ENCODE measurements at places on chromosomes 5 and 9. TPM values are rescaled to one million over a fixed set of nuclear protein-coding genes. Genes with fewer than 3 reads are reported as not detected.

- no peak overlapping the region for H3K27ac ChIP-seq
- no peaks in the 10 kb centered on the region for H3K27me3 ChIP-seq
- no peaks in the 10 kb centered on the region for H3K4me1 ChIP-seq
- no peak overlapping the region for H3K4me3 ChIP-seq
- H3K36me3 ChIP-seq = no peaks in the 10 kb centered on the region
Measured at GRCh38 chr5:11918463-11919045, 14.3 kb upstream of the CTNND2 start.

DNA sequence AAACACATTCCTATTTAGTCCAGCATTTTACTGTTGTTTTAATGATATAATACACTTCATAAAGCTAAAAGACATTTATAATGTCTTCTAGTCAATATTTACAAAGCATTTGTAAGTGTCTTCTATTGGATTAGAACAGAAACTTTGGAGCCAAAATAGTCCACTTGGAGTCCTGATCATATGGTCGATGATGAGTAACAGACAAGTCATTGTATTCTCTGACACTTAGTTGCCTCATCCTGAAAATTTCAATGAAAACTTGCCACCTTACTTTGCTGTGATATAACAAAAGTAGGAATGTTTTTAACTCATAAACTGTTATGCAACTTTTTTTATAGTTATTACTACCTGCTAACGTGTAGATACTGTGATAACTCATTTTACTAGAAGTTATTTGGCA lies 132.5 kb downstream of the GABRB2 start:
- no peaks in the 10 kb centered on the region for H3K27me3 ChIP-seq
- H3K27ac ChIP-seq = no peak overlapping the region
- no peak for DNase-seq
- no peak overlapping the region for H3K4me3 ChIP-seq
- no peaks in the 10 kb centered on the region for H3K4me1 ChIP-seq

- no peak overlapping the region for H3K27ac ChIP-seq
- no peaks in the 10 kb centered on the region for H3K27me3 ChIP-seq
- H3K36me3 ChIP-seq = peaks cover 19% of the 10 kb centered on the region
- H3K4me1 ChIP-seq = peaks cover 29% of the 10 kb centered on the region
- H3K4me3 ChIP-seq = no peak overlapping the region
Measured at GRCh38 chr9:113991714-113992113, 86.4 kb downstream of the AMBP start.

- peak; percentile 52 for DNase-seq
- no peaks in the 10 kb centered on the region for H3K36me3 ChIP-seq
- no peak overlapping the region for H3K4me3 ChIP-seq
- H3K4me1 ChIP-seq = no peaks in the 10 kb centered on the region
- no peak overlapping the region for H3K27ac ChIP-seq
- H3K27me3 ChIP-seq = no peaks in the 10 kb centered on the region
Measured at GRCh38 chr5:150544611-150545219, 36.8 kb downstream of the NDST1 start.

- H3K4me3 ChIP-seq = peak overlapping the region; percentile 1
- peaks cover 8% of the 10 kb centered on the region for H3K27me3 ChIP-seq
- H3K36me3 ChIP-seq = no peaks in the 10 kb centered on the region
- no peak overlapping the region for H3K27ac ChIP-seq
Measured at GRCh38 chr5:146185161-146185560, 2.7 kb upstream of the LARS1 start.

GRCh38 chr5:173642191-173642816 lies 25.9 kb upstream of the BOD1 start:
- H3K27ac ChIP-seq = no peak overlapping the region
- H3K27me3 ChIP-seq = peaks cover 5% of the 10 kb centered on the region
- no peaks in the 10 kb centered on the region for H3K4me1 ChIP-seq
- H3K36me3 ChIP-seq = no peaks in the 10 kb centered on the region
- no peak for DNase-seq
- H3K4me3 ChIP-seq = no peak overlapping the region

GRCh38 chr9:122857815-122858214 lies 29.4 kb upstream of the PDCL start:
- H3K4me3 ChIP-seq = no peak overlapping the region
- H3K27me3 ChIP-seq = no peaks in the 10 kb centered on the region
- H3K36me3 ChIP-seq = peaks cover 34% of the 10 kb centered on the region
- DNase-seq = no peak

DNA sequence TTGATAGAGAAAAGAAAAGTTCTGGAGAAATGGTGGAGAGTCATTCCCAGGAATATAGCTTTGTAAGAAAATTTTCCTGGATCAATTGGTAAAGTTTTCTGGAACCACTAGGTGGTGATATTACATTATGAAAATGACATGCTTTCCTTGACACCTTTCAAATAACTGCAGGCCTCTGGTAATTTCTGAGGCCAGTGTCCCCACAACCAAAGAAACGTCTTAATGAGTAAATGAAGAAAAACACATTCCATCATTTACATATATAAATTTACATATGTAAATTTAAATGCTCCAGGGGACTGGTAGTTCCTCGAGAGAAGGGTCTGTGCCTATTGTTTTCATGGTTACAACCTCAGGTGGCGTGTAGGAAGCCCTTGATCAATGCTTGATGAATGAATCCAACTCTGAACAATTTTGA lies 17.2 kb upstream of the RGS3 start:
- H3K36me3 ChIP-seq = no peaks in the 10 kb centered on the region
- DNase-seq = peak; percentile 49
- H3K27ac ChIP-seq = no peak overlapping the region
- no peaks in the 10 kb centered on the region for H3K27me3 ChIP-seq
- H3K4me1 ChIP-seq = peaks cover 7% of the 10 kb centered on the region
- H3K4me3 ChIP-seq = no peak overlapping the region

GRCh38 chr5:17157916-17158529 lies 59.4 kb upstream of the BASP1 start:
- peaks cover 2% of the 10 kb centered on the region for H3K27me3 ChIP-seq
- DNase-seq = no peak
- H3K4me3 ChIP-seq = no peak overlapping the region
- H3K27ac ChIP-seq = no peak overlapping the region
- H3K4me1 ChIP-seq = no peaks in the 10 kb centered on the region

DNA sequence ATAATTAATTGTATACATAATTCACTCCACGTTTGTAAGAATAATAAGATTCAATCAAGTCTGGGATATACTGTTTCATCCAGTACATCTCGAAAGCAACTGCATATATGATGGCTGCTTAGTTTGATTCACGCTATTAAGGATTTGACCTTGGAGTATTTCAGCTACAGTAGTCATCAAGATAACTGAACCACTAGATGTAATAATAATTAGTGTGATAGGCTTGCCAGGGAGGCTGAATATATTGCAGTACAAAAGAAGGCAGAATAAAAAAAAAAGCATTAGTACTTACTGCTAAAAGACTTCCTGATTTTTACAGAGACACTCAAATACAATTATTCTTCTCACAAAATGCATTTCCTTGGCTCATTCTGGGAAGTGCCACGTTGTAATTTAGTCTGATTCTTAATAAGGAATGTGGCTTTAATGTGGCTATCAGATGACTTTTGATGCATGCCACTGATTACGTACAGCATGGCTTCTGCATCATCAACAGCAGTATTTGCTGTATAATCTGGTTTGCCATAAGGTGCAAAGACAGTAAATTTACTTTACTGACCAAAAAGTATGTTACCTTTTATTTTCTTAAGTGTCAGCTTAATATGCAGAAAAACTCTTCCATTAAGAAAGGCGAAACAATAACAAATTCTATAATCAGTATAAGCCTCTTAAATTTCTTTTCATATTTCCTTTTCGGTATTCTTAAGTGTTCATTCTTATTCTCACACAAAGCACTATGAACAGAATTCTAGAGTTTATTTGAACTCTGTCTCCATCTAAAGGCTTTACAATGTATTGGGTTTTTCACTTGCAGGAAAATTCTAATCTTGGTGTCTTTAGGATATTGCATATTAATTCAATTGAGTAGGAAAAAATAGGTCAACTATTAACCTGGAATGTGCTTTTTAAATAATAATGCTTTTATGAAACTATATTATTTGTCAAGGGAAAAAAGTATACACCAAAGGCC lies 166.4 kb downstream of the SLF1 start:
- H3K27me3 ChIP-seq = no peaks in the 10 kb centered on the region
- no peaks in the 10 kb centered on the region for H3K36me3 ChIP-seq
- no peak overlapping the region for H3K27ac ChIP-seq

- no peaks in the 10 kb centered on the region for H3K36me3 ChIP-seq
- peaks cover 13% of the 10 kb centered on the region for H3K27me3 ChIP-seq
- no peak overlapping the region for H3K27ac ChIP-seq
- H3K4me1 ChIP-seq = no peaks in the 10 kb centered on the region
- H3K4me3 ChIP-seq = no peak overlapping the region
Measured at GRCh38 chr5:180332051-180332517, 21.1 kb downstream of the GFPT2 start.

- H3K4me3 ChIP-seq = no peak overlapping the region
- no peak overlapping the region for H3K27ac ChIP-seq
Measured at GRCh38 chr5:175741556-175741955, 83.7 kb downstream of the HRH2 start.

DNA sequence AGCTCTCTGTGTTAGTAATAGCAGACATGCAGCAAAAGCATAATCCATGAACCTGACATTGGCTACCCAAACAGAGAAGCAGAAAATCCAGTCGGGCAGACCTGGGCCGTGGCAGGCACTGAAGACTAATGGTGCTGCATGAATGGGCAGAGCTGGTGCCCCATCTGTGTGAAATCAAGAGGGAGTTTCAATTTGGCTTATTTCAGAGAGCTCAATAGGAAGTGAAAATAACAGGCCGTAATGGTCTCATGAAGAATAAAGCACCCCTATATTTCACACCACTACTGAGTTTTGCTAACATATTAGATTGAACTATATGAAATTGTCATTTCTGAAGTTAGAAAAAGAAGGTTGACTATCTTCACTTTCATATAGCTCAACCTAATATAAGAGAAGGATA lies 149.7 kb downstream of the ENC1 start:
- H3K4me3 ChIP-seq = no peak overlapping the region

DNA sequence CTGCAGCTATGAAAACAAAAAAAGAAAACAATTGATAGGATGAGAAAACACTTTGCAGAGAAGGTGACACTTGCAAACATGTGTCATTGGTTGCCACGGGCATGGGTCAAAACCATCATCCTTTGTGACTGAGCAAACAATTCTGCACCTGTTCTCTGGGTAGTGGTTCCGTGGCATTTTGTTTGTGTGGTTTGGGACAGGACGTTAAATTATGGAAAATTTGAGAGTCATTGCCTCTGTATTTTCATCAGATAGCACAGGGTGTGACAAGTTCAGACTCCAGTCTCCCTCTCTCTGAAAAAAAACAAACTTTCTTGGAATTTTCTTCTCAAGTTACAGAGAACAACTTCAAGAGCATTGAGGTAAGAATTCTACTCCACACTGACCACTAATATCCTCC lies 113.4 kb upstream of the HMHB1 start:
- no peak for DNase-seq
- H3K27ac ChIP-seq = no peak overlapping the region
- H3K27me3 ChIP-seq = peaks cover 3% of the 10 kb centered on the region
- no peak overlapping the region for H3K4me3 ChIP-seq
- peaks cover 58% of the 10 kb centered on the region for H3K4me1 ChIP-seq

GRCh38 chr5:103849934-103850333 lies 287.3 kb upstream of the NUDT12 start:
- no peak overlapping the region for H3K4me3 ChIP-seq
- no peaks in the 10 kb centered on the region for H3K4me1 ChIP-seq
- H3K27me3 ChIP-seq = no peaks in the 10 kb centered on the region
- H3K36me3 ChIP-seq = no peaks in the 10 kb centered on the region
- no peak overlapping the region for H3K27ac ChIP-seq

DNA sequence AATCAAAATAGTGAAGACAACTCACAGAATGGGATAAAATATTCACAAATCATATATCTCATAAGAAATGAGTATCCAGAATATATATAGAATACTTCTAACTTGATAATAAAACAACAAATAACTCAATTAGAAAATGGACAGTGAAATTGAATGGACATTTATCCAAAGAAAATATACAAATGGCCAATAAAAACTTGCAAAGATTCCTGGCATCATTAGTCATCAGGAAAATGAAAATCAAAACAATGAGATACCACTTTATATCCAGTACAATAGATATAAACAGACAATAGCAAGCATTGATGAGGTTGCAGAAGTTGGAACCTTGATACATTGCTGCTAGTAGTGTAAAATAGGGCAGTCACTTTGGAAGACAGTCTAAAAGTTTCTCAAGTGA lies 12.8 kb upstream of the TLR4 start:
- no peak overlapping the region for H3K4me3 ChIP-seq
- H3K27ac ChIP-seq = no peak overlapping the region
- DNase-seq = no peak
- H3K36me3 ChIP-seq = no peaks in the 10 kb centered on the region

- peaks cover 5% of the 10 kb centered on the region for H3K27me3 ChIP-seq
- DNase-seq = peak; percentile 51
- peak overlapping the region; percentile 20 for H3K27ac ChIP-seq
Measured at GRCh38 chr9:130682421-130683121, 11.0 kb upstream of the EXOSC2 start.

- peaks cover 6% of the 10 kb centered on the region for H3K27me3 ChIP-seq
- DNase-seq = no peak
- H3K27ac ChIP-seq = no peak overlapping the region
Measured at GRCh38 chr5:36688722-36689121, 82.3 kb downstream of the SLC1A3 start.

DNA sequence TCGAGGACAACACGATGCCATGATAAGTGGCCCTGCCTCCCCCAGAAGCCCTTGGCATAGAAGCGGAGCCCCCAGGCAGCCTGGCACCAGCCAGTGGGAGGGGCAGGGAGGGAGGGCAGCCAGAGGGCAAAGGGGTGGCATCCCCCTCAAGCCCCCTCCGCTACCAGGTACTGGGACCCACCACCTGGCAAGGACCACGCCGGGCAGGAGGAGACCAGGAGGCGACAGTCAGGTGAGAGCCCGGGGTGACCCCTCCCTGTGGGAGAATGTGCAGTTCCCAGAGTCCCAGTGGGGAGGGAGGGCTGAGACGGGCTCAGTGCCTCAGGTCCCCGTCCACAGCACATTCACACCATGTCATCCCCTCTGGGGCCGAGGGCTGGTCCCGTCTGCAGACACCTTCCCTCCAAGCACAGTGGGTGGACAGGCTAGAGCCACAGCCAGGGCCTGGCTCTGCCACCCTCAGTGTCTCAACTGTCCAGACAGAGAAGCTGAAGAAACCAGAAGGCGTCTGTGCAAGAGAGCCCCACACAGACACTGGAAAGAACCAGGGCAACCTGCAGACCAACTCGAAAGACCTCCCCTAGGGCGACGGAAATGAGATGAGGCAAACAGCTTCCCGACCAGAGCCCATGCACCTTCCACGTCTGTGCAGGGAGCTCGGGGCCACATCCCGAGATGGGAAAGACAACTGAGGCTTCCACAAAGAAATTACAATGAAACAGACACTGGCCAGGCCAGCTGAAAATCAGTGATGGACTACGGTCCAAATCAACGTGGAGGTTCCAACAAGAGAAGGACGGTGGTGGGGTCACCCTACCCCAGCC lies 11.1 kb downstream of the BRD3 start:
- peaks cover 2% of the 10 kb centered on the region for H3K27me3 ChIP-seq
- H3K4me3 ChIP-seq = no peak overlapping the region
- peak overlapping the region; percentile 60 for H3K27ac ChIP-seq
- H3K36me3 ChIP-seq = no peaks in the 10 kb centered on the region
- no peak for DNase-seq
- peaks cover 41% of the 10 kb centered on the region for H3K4me1 ChIP-seq

- H3K4me1 ChIP-seq = no peaks in the 10 kb centered on the region
- DNase-seq = no peak
- no peaks in the 10 kb centered on the region for H3K27me3 ChIP-seq
- no peak overlapping the region for H3K4me3 ChIP-seq
- H3K36me3 ChIP-seq = no peaks in the 10 kb centered on the region
Measured at GRCh38 chr5:144428326-144428725, 257.7 kb downstream of the KCTD16 start.

TRIM32 gene
- polyA plus RNA-seq = 10.7 TPM

SLC6A18 gene
- not detected for polyA plus RNA-seq

WNT8A gene
- polyA plus RNA-seq = not detected

SLC36A2 gene
- polyA plus RNA-seq = not detected

GPR21 gene
- not detected for polyA plus RNA-seq

EXD3 gene
- 1.6 TPM for polyA plus RNA-seq
